Cardiac fibroblast (primary cell): ENCODE measurements at places on chromosomes 2 and 18.

DNA sequence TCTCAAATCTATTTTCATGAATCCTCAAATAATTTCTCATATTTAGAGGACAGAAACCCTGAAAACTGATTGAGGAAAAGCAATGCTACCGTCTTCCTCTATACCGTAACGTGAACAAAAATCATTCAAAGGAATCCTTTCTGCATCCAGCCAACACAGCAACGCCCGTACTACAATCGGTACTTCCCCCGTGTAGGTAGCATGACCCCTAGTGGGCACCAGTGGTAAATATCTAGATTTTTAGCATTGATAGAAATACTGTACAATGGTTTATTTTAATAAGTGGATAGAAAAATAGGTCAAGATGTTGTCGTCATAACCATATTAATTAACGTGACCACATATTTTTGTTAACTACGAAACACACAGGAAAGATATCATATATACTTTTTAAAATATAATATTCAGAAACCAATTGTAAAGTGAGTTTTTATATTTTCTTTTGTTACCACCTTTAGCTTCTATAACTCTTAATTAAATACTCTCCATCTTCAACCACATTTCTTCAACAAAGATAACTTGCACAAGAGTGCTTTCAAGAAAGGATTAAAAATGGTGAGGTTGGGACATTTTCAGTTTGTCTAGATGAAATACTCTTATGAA is 194.1 kb downstream of the SS18 start:
- peak; percentile 62 for DNase-seq

GRCh38 chr18:48534364-48534763 is 4.5 kb upstream of the CTIF start:
- peak; percentile 86 for DNase-seq

DNA sequence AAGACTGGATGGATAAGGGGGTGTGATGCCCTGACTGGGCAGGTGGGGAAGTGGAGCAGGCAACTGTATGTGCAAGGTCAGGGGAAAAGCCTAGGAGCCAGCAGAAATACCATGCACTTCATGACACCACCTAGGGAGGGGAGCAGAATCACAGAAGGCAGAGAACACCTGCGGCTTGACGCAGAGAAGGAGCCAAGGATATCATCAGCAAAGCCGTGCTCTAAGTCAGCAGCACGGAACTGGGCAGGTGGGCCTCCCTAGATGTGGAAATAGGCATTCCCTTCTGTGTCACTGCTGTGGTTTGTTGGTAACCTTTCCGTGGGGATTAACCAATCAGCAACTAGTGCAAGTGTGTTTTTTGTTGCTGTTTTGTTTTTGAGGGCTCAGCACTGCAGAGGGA is 41.3 kb downstream of the HDLBP start:
- DNase-seq = no peak

DNA sequence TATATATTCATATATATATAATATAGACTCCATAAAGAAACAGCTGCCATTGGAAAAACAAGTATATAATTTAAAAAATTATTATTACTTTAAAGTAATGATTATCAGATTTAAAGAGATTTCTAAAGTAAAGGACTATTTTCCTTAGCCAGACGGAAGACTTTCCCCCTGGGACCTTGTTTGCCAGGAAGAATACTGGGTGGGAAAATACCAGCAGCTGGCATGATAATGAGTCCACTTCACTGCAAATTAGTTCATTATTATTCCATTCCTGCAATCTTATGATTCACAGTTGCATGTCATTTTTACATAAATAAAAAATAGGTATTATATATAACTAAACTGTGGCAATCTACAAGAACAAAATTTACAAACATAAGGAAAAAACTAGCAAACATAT is 339.8 kb upstream of the CDH7 start:
- no peak for DNase-seq

- no peak for DNase-seq
These were observed 23.5 kb upstream of the PMAIP1 start for GRCh38 chr18:59876310-59876626.
